ENCODE measurements at places on chromosomes 16 and 17. TPM values are rescaled to one million over a fixed set of nuclear protein-coding genes. Genes with fewer than 3 reads are reported as not detected.

- no peak for DNase-seq
These were observed 8.6 kb downstream of the RGS9 start for GRCh38 chr17:65145743-65146142.

DNA sequence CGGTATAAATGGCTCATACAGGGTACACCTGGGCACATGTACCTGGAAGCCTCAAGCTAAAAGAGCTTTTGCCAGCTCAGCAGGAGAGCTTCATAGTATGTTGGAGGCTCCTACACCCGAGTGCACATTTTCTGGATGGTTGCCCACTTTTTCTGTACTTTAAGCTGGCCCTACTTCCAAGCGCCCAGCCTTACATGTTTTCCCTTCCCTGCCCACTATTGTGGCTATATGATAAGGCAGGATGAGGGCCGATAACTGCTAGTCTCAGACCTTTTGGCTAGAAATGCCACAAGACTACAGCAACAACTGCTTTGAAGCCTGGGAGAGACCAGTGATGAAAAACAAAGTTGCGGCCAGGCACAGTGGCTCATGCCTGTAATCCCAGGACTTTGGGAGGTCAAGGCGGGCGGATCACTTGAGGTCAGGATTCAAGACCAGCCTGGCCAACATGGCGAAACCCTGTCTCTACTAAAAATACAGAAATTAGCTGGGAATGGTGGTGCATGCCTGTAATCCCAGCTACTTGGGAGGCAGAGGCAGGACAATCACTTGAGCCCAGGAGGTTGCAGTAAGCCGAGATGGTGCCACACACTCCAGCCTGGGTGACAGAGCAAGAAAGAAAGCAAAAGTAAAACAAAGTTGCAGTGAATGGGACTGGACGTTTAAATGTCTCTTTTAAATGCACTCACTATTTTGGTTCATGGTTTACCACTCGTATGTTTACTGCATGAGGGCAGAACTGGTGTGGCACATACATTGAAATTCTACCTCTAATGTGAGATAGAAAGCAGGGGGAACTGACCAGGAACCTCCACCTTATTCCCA lies 14.2 kb upstream of the MARCHF10 start:
- DNase-seq, result no peak

- DNase-seq, result no peak
These were observed 8.2 kb downstream of the CANT1 start for GRCh38 chr17:79001190-79002020.

DNA sequence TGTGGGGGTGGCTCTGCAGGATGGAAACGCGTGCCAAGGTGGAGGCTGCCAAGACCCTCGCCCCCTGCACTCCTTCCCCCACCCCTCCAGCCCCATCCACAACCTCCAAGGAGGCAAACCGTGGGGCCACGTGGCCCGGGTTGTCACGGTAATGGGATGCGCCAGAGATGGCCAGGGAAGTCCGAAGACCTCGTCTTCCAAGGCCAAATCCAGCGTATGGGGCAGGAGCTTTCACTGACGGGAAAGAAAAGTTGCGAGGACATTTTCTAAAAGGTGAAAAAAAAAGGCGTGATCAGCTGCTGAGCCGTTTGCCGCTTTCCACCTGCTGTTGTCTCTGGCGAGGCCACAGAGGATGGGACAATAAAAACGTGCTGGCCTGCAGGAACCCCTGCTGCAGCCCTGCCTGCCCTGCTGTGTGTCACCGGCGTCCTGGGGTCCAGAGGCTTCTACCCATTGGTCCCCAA lies 28.3 kb upstream of the GSE1 start:
- DNase-seq, result no peak

The SLX1A gene
- 112 TPM for polyA plus RNA-seq

DNA sequence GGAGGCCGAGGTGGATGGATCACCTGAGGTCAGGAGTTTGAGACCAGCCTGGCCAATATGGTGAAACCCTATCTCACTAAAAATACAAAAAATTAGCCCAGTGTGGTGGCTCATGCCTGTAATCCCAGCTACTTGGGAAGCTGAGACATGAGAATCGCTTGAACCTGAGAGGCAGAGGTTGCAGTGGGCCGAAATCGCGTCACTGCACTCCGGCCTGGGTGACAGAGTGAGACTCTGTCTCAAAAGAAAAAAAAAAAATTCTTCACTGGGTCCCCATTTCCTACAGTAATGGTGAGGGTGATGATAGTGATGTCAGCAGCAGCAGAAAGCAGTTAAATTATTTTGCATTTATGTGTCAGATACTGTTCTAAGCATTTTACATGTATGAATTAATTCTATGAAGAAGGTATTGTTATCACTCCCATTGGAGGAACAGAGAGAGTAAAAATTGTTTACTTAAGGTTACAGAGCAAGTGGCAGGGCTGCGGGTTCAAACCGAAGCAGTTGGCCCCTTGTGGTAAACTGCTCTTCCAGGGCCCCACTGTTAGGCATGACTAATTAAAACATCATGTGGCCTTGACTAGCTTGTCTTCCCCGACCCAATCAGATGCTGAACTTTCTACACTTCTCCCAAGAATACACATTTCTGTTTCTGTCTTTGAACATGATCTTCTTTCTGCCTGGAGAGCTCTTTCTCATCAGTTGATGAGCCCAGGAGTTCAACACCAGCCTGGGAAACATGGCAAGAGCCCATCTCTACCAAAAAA lies 45.8 kb downstream of the STAT3 start:
- no peak for DNase-seq

DNA sequence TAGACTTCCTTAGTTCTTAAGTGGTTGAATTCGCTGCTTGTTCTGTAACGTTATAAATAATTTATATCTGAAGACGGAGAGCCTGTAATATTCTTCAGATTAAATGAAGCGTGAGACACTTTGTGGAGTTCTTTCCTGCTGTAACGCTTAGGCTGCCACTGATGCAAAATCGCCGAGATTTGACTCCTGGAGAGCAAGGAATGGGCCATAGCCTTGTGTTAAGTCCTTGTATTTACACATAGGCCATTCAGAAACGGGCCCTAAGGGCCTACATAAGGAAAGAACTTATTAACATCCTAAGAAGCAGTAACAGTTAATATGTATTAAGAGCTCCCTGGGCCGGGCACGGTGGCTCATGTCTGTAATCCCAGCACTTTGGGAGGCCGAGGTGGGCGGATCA lies 936 bp downstream of the EMC6 start:
- DNase-seq, result no peak

DNA sequence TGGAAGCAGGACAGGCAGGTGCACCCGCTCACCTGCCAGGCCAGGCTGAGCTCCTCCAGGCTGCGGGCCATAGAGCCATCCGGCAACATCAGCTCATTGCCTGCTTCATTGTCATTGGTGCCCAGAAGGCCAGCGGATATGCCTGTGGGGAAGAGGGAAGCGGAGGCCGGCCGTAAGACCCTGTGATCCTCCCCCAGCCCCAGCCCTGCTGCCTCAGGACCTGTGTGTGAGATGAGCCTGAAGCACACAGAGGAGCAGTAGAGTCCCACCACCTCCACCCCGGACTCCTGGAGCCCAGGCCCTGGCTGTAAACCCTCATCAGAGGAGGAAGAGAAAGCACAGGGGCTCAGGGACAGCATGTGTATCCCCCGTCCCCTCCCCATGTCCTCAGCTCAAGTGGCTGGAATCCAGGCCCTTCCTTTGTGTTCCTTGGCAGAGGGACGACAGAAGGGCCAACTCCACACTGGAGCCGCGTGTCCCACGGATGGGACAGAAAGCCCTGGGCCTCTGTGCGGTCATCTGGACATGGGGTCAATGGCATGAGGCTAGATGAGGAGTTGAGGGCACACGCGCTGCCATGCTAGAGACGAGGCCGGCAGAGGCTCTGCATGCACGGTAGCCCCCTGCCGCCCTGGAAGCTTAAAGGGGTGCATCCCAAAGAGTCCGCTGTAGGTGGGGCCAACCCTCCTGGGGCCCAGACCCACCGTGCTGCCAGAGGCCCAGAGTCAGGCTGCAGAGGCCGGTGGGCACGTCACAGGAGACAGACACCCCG lies 39.1 kb downstream of the RMI2 start:
- no peak for DNase-seq

GRCh38 chr17:64063766-64064224 lies 43.4 kb upstream of the ICAM2 start:
- DNase-seq, result peak; percentile 86

DNA sequence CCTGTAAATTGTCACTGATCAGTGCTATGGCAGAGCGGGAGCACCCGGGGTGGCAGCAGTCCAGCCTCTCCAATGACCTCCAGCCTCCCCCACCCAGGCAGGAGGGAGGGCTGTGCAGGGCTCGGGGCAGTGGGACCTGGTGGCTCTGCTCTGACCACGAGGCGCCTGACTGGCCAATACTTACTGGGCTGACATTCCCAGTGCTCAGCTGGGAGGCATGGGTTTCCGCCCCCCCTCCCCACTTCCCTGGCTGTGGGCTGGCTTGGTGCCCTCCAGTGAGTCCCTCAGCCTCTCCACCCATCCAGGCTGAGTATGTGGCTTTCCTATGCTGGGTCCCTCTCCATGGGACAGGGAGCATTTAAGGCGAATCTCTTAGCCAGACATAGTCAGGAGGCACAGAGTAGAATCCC lies 2.7 kb downstream of the SOCS3 start:
- no peak for DNase-seq

DNA sequence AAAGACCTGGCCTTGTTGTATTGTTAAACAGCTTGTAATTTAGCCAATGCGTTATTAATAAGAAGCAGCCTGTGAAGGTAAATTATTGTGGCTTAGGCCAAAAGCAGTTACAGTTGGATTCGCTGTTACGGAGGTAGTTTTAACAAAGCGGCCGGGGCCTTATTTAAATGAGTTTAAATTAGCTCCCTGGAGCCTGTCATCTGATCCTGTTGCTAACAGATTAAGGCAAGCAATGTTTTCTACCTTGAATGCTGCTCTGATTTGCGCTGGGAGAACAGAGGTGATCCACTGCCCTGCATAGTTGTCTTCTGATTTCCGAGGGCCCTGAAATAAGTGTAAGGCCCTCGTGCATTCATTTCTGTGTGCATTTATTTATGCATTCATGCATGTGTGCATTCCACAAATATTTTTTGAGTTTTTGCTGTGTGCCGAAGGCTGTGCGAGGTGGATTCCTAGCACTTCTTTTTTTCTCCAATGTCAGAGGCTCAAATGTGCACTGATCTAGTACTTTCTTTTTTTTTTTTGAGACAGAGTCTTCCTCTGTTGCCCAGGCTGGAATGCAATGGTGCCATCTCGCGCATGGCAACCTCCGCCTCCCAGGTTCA lies 10.9 kb downstream of the SEC14L5 start:
- peak; percentile 80 for DNase-seq

DNA sequence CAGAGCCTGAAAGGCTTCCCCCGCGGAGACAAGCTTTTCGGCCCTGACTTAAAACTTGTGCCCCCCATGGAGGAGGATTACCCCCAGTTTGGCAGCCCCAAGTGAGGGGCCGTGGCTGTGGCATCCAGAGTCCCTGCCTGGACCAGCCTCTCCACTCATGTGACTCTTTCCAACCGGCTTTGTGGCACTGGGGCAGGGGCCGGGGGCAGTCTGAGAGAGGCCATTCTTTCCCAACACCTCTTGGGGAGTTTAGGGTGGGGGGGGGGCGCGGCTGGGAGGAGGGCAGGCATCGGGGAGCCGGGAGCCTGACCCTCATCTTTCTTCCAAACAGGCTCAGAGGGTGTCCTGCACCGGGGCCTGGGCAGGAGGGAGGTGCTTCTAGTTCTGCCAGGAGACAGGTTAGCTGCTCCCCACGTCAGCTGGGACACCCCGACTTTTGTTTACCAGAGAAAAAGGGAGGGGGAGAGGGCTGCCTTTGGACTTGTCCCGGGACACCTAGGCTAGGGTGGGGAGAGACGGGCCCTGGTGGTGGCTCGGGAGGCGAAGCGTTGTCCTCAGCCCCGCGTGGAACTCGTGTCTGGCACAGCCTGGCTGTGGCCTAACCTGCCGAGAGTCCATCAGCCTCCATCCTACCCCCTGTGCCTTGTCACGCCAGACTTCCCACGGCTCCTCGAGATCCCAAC lies 7.3 kb upstream of the SERPINF1 start:
- DNase-seq, result no peak

DNA sequence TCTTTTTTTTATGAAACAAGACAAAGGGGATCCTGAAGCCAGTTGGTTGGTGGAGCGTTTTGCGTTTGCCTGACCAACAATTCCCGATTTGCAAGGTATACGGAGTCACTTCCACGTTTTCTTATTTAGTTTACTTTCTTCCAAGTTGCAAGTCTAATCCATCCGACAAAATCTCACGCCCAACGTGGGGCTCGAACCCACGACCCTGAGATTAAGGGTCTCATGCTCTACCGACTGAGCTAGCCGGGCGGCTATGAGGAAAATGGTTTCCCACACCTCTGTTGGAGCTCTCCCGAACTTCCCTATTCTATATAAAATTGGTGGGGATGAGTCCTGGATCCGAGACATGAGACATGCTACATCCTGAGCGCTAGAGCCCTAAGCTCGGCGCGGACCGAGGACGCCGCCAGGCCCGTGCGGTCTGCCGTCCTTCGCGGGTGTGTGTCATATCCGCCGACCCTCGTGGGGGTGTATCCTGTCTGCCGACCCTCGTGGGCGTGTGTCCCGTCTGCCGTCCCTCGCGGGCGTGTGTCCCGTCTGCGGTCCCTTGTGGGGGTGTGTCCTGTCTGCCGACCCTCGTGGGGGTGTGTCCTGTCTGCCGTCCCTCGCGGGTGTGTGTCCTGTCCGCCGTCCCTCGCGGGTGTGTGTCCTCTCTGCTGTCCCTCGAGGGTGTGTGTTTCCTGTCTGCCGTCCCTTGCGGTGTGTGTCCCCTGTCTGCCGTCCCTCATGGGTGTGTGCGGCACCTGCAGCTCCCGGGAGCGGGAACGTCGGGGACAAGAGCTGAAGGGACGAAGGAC lies 22.6 kb downstream of the ZNF213 start:
- DNase-seq, result peak; percentile 92

GRCh38 chr16:66364117-66364958 lies 2.2 kb upstream of the CDH5 start:
- no peak for DNase-seq

The TP53TG3 gene
- polyA plus RNA-seq, result not detected

GRCh38 chr17:13925579-13925978 lies 143.7 kb upstream of the COX10 start:
- DNase-seq, result no peak

- DNase-seq, result peak; percentile 91
These were observed 21.8 kb downstream of the DRC3 start for GRCh38 chr17:17994271-17995069.

The MYH3 gene
- 0.73 TPM for polyA plus RNA-seq

The MT2A gene
- 243 TPM for polyA plus RNA-seq

DNA sequence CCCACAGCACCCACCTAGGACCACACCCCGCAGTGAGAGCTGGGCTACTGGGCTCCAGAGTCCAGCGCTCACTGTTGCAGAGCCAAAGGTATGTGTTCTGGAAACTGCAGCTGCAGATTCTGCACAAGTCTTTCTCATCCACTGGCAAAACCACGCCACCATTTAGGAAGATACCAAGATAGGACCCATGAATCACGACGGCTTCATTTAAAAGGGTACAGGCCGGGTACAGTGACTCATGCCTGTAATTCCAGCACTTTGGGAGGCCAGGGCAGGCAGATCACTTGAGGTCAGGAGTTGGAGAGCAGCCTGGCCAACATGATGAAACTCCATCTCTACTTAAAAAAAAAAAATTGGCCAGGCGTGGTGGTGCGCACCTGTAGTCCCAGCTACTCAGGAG lies 18.8 kb downstream of the FOXF1 start:
- DNase-seq, result no peak

GRCh38 chr17:40487371-40488020 lies 13.9 kb downstream of the TNS4 start:
- no peak for DNase-seq

GRCh38 chr16:73052576-73052975 lies 4.6 kb upstream of the ZFHX3 start:
- peak; percentile 68 for DNase-seq

The SECTM1 gene
- polyA plus RNA-seq, result 0.21 TPM

GRCh38 chr17:7176841-7177190 lies 2.4 kb downstream of the ASGR1 start:
- DNase-seq, result peak; percentile 61

Measured in GM23338 (cell line).